GM23338 (cell line): ENCODE measurements at places on chromosomes 6 and 20.

DNA sequence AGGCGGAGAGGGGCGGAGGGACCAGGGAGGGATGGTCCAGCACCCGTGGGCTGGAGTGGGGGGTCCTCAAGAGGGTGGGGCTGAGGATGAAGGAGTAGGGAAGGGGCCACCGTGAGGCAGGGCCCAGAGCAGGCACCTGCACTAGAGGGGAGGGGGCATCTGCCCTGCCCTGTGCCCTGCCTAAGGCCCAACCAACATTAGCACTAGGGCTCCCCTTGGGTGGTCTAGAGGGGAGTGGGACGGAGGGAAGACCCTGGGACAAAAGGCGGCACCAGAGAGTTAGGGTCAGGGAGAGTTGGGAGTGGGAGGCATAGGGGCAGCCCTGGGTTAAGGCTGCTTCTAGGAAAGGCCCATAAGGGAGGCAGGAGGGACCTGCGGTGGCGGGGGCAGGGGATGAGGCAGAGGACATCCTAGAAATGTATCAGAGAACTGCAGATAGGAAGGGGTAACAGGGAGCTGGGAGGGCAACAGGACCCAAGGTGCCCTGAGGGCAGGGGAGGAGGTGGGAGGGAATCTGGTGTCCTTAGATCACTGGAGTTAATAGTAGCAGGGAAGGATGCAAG lies 24.5 kb downstream of the HLA-F start:
- peak; percentile 20 for DNase-seq

DNA sequence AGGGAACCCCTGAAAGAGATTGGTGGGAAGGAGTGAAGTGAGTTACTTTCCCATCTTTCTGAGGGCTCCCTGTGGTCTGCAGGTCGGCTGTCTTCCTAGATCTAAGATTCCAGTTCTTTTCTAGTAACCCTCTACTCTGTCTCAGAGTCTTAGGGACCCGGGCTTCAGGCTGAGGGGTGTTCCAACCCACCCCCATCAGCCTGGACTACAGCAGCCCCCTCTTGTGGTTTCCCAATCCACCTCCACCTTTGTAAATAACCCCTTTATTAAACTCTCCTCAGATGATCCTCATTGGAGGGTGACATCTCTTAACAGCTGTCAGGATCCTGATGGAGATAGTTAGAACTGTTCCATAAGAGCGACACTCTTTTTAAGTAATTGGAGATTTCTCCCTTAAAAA lies 300.4 kb downstream of the LRFN2 start:
- peak; percentile 66 for DNase-seq

DNA sequence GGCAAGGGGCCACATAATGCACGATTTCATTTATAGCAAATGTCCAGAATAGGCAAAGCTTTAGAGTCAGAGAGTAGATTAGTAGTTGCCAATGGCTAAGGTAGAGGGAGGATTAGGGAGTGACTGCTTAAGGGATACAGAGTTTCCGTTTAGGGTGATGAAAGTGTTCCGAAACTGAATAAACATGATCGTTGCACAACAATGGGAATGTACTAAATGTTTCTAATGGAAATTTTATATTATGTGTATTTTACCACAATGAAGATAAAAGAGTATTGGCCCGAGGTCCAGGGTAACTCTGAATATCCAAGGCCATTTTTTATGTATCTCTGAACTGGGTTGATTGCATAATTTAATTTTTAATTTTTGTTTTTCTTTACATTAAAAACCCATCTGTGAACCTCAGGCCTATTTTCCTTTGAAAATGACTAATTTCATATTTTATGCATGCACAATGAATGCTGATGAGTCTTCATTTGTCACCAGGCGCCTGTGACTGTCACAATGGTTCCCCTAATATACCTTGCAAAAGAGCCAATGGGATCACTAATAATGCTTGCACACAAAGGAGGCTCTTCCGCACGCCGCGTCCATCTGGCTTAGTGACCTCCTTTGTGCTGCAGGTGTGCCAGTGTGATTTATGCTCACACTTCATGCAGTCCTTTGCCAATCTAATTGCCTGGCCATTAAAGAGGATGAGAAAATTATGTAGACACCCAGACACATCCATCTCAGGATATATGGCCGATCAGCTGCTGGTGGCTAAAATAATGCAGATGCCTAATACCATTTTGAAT lies 612.5 kb downstream of the CDH26 start:
- DNase-seq, result no peak

GRCh38 chr6:70601014-70601413 lies 34.3 kb downstream of the SDHAF4 start:
- DNase-seq, result peak; percentile 15

DNA sequence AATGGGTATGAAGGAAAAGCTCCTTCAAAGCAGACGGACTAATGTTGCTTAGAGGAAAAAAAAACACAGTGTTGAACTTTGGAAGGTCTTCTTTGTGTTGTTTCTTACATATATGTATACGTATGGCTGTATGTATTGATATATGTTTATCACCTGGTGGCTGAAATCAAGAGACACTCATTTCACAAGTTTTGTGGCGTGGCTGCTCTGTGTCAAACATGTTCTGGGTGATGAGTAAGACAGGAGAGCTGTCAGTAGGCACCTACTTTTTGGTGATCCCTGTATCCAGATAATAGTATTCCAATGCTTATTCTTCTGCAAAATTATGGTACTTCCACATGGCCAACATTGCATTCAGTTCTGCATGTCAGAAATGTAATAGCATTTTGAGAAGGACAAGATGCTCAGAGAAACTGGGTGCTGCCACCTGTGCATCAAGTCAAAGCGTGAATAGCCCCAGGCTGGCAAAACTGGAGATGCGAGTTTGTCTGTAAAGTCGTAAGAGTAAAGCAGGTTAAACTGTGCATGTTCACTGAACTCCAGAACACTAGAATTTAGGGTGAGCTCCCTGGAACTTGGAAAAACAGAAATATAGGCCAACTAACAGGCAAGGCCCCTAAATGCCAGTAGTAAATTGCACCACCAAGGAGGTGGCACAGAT lies 67.9 kb downstream of the ARMC2 start:
- DNase-seq, result no peak

DNA sequence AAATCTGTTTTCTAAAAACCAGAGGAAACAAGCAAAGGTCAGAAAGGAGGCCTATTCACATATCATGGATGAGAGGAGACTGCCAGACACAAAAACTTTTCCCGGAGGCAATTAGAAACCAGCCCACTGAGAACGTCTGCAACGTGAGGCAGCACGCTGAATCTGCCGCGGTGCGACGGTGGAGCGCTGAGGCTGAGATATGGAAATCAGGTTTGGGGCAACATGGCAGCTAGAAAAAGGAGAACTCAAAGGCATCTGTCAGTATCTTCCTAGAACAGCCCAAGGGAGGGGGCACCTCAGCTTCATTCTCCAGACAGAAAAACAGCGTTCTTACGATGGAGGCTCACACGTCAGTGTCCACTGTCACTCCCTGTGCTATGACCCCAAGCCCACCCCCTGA lies 5.2 kb downstream of the PRELID3B start:
- DNase-seq, result no peak

DNA sequence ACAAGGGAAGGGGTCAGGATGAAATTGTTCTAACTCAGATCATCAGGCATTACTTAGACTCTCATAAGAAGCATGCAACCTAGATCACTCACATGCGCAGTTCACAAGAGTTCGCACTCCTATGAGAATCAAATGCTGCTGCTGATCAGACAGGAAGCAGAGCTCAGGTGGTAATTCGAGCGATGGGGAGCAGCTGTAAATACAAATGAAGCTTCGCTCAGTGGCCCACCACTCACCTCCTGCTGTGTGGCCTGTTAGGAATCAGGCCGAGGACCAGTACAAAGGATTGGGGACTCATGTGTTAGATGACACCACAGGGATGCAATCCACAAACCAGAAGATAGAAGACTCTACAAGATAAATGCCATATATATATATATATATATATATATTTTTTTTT lies 31.5 kb upstream of the TOP1 start:
- DNase-seq, result peak; percentile 79

DNA sequence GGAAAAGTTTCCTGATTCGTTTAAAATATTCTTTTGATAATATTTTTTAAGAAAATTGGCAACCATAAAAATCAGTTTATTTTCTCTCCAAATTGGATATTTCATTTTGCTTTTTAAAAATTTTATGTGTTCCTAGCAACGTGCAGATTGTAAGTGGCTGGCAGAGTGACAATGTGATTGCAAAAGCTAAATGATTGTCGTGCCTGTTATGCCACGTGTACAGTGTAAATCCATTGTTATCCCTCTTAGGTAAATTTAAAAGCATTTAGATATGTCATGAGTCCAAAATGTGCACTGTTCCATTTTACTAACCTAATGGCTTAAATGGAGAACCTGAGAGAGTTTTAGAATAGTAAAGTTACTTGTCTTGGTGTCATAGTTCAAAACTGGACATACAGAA lies 94.4 kb upstream of the ADGRF4 start:
- DNase-seq, result no peak

GRCh38 chr20:24695529-24696225 lies 226.2 kb downstream of the SYNDIG1 start:
- no peak for DNase-seq

- peak; percentile 31 for DNase-seq
These were observed 136.4 kb upstream of the PTPN1 start for GRCh38 chr20:50373674-50374286.

- DNase-seq, result no peak
These were observed 25.6 kb downstream of the HLA-G start for GRCh38 chr6:29853245-29853644.

DNA sequence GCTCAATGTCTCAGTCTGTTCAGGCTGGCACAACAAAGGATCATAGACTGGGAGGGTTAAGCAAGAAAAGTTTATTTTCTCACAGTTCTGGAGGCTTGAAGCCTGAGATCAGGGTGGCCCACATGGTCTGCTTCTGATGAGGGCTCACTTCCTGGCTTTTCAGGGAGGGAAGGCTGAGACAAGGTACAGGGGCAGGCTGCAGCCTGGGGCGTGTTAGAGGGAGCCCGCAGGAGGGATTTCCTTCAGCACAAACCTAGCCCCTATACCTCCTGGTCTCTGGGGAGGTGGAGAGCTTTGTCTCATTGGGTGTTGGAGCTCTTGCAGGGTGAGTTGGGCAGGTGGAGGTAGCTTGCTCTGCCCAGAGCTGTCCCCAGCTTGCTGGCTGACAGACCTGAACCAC lies 81.1 kb upstream of the GPR6 start:
- DNase-seq, result no peak

- no peak for DNase-seq
These were observed 252.3 kb downstream of the GRIK2 start for GRCh38 chr6:101645770-101646169.

- DNase-seq, result no peak
These were observed 20.6 kb upstream of the CST3 start for GRCh38 chr20:23658336-23658735.

GRCh38 chr6:150211700-150212511 lies 69.1 kb downstream of the PPP1R14C start:
- DNase-seq, result peak; percentile 20

- DNase-seq, result no peak
These were observed 3.5 kb upstream of the PRIM2 start for GRCh38 chr6:57313711-57314471.

GRCh38 chr6:106666282-106667021 lies 37.1 kb downstream of the QRSL1 start:
- peak; percentile 72 for DNase-seq

GRCh38 chr6:33008944-33009861 lies at the start of gene HLA-DOA:
HLA-DOA (minus strand) TSS chr6:33009591.
- peak; percentile 97 for DNase-seq

GRCh38 chr20:19265646-19266374 lies 53.4 kb downstream of the SLC24A3 start:
- peak; percentile 81 for DNase-seq

- DNase-seq, result peak; percentile 58
These were observed 26.7 kb downstream of the MDN1 start for GRCh38 chr6:89792881-89793280.

DNA sequence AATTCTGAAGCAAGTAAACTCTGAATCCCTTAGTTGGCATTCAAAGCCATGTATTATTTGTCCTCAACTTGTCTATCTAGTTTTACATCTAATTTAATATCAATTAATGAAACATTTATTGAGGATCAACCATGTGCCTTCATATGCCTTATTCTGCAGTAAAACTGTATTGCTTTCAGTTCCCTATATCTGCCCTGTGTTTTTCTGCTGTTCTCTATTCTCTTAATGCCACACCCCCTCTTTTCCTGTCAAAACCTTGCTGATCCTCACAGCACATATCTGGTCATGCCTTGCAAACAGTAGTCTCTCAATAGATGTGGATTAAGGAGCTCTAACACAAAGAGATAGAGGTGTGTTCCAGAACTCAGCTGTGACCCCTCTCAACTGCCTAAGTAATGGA lies 2.0 kb downstream of the FIG4 start:
- no peak for DNase-seq

GRCh38 chr6:815348-815738 lies 122.4 kb upstream of the EXOC2 start:
- DNase-seq, result no peak

GRCh38 chr20:21520702-21521595 lies 7.1 kb upstream of the NKX2-2 start:
- DNase-seq, result peak; percentile 84

GRCh38 chr6:64415926-64416325 lies 780.3 kb downstream of the PHF3 start:
- no peak for DNase-seq

DNA sequence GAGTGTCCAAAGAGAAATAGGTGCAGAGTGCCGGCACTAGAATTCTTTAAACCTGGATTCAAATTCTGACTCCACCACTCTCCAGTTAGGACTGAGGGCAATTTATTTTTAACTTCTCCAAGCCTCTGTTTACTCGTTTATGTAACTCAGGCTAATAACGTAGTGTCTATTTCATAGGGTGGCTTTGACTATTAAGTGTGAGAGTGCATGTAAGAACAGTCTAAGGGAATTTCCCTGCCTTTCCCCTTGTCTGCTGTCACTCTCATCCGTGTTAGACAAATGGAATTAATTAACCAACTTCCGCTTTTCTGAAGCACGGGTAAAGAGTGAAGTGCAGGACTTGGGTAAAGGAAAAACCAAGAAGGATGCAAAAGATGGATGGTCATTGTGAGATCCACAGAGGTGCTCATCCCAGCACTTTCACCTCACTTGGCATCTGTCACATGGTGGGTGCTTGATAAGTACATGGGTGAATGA lies 4.1 kb upstream of the ZKSCAN8 start:
- DNase-seq, result no peak

DNA sequence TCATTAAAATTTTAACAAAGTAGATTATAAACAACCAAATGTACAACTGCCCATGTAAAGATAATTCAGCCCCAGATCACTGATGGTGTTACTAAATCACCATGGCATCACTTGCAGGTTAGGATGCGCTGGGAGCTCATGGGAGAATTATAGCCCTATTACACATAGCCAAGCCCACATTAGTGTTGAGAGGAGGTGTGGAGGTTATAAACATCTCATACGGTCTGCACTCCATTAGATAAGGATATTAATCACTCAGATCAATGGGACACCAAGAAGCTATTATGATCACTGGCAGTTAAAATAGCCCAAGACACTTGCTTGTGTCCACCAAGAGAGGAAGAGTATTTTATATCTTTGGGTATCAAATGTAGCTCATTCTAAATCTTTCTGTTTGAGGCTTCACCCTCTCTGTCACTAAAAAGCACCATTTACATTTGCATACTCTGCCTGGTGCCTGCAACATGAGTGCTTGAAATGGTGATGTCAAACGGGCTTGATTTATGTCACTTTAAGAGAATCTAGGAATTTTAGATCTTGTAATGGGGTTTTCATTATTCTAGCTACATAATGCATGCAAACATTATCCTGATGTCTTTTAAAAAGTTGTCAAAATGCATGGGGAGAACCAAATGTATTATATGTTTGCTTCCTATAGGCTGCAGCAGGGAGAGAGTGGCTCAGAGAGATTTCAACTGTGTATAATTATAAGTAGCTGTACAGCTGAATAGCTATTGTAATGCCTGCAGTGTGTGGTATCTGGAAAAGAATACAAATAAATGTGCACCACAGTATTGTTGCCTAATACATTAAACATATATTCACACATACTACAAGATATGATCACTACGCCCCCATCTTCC lies 654.1 kb upstream of the MARCKS start:
- no peak for DNase-seq
